Erythroblast (primary cell): ENCODE measurements at places on chromosomes 2 and 18.

GRCh38 chr2:23436346-23437098 lies 51.5 kb downstream of the KLHL29 start:
- no peak for DNase-seq

- DNase-seq = no peak
Observed at GRCh38 chr2:4501525-4501924, 798.1 kb downstream of the DCDC2C start.

GRCh38 chr2:231422056-231422455 lies 26.5 kb downstream of the B3GNT7 start:
- no peak for DNase-seq

- DNase-seq = no peak
Observed at GRCh38 chr18:74139888-74140287, 7.7 kb downstream of the FBXO15 start.
